ENCODE measurements at places on chromosomes 13 and 19. TPM values are rescaled to one million over a fixed set of nuclear protein-coding genes. Genes with fewer than 3 reads are reported as not detected.

DNA sequence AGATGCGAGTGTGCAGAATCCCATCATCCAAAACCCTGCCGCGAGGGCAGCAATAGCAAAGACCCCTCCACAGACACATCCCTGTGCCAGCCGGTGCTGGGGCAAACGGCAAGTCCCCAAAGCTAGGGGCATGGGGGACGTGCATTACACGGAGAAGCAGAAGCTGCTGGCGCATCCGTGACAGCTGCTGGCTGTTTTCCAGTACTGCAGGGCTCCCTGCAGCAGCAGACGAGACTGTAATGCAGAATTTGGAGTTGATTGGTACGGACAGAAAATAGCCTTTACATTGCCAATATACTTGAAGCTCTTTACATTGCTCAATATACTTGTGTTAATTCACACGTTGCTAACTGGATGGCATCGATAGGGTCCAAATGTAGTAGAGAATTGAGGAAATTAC lies 77.2 kb upstream of the TMTC4 start:
- DNase-seq = no peak

The ZNF221 gene
- total RNA-seq = 7.6 TPM

The MTUS2 gene
- total RNA-seq = 4.8 TPM

DNA sequence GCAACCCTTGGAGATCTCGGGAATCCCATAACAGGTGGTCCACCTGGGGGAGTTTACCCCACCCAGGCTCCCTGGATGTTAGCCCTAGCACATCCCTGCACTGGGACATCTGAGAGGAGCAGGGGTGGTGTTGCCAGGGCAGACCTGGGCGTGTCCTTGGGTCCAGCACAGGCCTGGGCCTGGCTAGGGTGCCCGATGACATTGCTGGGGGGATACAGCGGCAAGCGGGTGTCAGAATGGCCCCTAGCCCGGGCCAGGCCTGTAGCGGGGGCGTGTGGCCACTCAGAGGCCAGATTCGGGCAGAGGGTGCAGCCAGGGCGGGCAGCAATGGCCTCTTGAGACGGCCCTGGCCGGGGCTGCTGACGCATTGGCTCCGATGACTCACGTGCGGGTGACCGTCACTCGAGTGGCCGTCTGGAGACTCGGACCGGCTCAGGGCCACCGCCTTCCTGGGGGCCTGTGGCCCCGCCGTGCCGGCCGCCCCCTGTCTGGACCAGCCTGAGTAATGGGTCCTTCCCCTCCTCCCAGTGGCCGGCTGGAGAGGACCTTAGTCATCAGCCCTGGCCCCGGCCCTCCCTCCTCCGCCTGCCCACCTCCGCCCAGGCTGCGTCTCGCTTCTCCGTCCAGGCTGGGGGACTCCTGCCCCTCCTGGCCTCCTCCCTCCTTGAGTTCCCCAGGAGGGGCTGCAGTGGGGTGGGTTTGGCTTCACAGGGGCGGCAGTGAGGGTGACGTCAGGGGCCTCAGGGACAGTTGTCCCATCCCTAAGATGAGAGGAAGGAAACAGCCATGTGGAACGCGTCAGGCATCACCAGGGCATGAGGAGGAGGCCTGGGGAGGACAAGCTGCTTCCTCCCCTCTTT lies 23.2 kb upstream of the CRTC1 start:
- DNase-seq = no peak

The CBY2 gene
- not detected for total RNA-seq

GRCh38 chr13:98869408-98870090 lies 108.3 kb downstream of the DOCK9 start:
- no peak for DNase-seq

- DNase-seq = no peak
These were observed 26.3 kb downstream of the F2RL3 start for GRCh38 chr19:16915135-16915534.

All from prostate gland (tissue), 2 donors.